ENCODE measurements at places on chromosomes 4 and X.

GRCh38 chr4:180650273-180650672 lies 1592.9 kb upstream of the TENM3 start:
- no peak for DNase-seq

DNA sequence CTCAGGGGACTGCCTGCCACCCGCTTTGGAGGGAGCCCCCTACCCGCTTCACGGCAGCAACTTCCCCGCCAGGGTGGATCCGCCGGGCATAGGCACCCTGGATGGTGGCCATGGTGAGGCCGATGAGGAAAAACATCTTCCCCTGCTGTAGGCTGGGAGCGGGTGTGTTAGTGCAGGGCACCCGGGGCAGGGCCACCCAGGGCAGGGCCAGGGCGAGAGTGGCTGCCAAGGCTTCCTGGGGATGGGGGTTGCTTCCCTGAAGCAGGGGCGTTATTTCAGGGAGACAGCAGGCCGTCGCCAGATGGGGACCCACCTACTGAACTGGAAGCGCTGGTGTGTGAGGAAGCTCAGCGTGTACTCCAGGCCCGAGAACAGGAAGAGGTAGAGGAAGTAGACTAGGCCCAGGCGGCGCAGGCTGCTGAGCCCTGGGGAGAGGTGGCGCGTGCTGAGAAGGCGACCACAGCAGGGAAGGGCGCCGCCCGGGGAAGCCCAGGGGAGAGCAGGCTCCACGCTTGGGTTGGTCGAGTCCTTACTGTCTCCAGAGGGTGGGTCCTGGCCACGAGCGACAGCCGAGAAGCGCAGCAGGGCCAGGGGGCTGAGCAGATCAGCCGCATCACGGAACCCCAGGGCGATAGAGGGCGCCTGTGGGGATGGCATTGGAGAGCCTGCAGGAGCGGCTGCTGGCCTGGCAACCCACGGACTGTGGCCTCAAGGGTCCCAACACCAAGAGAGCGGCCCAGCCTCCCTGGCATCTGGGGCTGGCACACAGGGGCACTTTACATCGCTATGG lies 31.5 kb downstream of the NOP14 start:
- peak; percentile 70 for DNase-seq

- DNase-seq: no peak
Measured at GRCh38 chrX:111375747-111376146, 36.2 kb downstream of the DCX start.

GRCh38 chr4:158769175-158769921 lies 522 bp downstream of the FNIP2 start:
- peak; percentile 55 for DNase-seq

GRCh38 chr4:145951931-145952330 lies 13.3 kb upstream of the ZNF827 start:
- DNase-seq: no peak

DNA sequence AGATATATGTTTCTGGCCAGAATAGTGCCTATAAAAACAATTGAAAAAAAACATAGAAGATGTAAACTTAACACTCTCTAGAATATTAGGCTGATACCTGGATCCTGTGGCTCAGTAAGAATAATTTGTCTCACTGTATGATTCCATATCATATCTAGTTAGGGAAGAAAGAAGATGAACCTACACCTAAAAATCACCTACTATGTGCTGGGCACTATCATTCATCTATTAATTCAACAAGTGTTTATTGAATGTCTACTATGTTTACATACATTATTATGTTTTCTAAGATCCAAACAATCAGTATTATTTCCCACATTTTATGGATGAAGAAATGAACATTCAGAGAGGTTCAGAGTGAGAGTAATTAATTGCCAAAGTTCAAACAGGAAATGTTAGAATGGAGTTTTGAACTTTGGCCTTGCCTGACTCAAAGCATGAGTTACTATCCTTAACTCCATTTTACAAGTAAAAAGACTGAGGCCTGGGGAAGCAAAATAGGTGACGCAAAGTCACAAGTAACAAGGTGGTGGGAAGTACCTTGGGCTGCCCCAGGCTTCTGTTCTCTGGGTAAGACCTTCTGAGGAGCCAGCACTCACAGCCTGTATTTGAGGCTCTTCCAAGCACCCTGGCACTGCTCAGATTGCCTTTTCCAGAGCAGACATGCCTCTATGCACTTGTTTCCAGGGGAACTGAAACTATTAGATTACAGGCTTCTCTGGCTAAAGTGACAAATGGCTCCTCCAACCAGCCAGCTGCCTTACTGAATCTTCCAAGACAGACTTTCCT lies 111.1 kb upstream of the ACSL4 start:
- DNase-seq: no peak

- DNase-seq: no peak
Measured at GRCh38 chr4:151702256-151702655, 58.6 kb downstream of the GATB start.

GRCh38 chrX:115449742-115450141 lies 111.2 kb upstream of the PLS3 start:
- no peak for DNase-seq

DNA sequence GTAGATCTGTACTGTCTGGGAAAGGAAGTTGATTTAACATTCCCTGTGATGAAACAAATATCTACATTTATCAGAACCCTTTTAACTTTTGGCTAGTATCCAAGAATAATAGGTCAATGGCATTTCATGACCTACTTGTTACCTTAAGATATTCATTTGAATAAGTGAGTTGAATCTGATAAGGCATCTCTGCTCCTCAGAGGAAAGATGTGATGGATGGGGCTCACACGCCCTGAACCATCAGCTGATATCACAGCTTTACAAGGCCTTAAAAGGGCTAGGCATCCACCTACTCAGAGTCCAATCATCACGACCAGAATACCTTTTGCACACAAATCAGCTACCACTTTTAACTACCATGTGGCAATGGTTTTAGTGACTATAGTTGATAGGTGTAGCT lies 90.2 kb upstream of the PDLIM3 start:
- no peak for DNase-seq

- DNase-seq: no peak
Measured at GRCh38 chrX:38881066-38881465, 79.8 kb downstream of the MID1IP1 start.

DNA sequence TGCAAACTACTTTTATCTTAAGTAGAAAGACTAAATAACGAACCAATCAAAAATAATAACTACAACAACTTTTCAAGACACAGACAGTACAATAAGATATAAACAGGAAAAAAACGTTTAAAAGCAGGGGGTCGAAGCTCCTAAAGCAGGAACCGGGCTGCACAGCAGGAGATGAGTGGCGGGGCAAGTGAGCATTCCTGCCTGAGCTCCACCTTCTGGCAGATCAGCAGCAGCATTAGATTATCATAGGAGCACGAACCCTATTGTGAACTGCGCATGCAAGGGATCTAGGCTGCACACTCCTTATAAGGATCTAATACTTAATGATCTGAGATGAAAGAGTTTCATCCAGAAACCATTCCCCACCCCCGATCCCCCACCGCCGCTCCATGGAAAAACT lies 146.2 kb downstream of the TEX11 start:
- DNase-seq: no peak

DNA sequence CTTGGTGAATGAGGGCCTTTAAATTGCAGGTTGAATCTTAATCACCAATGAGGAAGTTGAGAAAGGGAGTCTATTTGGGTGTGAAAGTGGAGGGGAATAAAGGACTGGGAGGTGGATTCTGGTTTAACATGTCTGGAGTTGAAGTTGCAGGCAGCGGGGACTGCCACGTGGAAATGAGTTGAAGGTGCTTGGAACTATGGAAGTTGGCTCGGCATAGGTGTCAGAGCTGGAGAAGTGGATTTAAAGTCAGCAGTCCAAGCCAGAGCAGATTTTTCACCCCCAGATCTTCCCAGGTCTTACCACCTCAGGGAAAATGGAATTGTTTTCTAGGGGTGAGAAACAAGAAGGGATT lies 44.9 kb downstream of the TIGD4 start:
- DNase-seq: no peak

DNA sequence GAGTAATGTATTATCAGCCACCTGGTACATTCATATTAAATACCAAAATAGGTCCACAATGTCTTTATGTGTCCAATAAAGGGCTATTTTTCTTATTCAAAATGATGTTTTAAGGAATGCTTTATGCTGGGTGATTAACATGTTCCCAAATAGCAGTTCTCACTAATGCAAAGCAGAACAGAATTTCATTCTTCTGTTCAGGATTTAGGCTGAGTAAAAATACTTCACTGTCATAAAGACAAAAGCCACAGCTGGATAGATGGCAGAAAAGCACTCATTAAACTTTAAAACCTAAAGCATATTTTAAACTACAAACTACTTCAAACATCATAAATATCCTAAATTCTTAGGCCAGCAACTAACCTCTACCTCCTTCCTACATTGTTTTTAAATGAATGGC lies 244.0 kb downstream of the TMA16 start:
- no peak for DNase-seq

DNA sequence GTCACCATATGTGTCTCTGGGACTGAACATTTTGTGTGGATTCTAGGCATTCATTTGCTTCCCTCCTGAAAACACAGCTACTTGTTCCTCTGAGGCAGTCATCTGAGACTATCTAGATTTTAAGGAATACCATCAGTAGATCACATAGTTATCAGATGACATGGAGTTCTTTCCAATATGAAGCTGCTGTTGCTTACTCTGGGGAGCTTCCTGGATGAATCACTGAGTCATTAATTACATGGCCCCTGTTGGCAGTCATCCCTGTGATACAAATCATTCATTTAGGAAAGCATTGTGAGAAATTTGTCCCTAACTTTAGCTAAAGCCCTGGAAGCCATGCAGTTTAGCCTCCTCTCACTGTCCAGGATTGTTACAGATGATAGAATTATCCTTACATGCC lies 98.2 kb upstream of the ARSJ start:
- DNase-seq: no peak

DNA sequence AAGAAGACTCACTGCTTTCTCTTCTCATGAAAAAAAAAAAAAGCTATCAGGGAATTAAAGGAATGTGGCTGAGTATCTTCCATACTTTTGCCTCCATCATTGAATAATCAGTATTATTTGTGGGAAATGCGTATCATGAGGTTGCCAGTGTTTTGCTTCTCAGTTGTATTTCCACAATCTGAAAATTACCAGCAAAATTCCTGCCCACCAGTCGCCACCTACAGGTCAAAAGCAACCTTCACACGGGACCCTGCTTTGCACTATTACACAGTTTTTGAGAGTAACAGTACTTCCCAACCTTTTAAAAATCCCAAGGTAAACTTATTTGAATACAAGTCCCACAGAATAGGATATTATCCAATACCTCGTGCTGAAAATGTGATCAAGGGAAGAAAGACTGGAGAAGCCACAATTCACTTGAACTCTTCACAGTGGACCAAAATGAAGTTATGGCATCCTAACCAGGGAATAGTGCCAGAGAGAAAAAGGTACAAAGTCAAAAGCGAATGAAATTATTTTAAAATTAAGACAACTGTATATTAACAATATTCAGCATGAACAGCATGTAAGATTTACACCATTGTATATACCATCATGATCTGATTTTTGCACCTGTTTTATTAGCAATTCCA lies 30.4 kb downstream of the PGRMC1 start:
- DNase-seq: peak; percentile 37

DNA sequence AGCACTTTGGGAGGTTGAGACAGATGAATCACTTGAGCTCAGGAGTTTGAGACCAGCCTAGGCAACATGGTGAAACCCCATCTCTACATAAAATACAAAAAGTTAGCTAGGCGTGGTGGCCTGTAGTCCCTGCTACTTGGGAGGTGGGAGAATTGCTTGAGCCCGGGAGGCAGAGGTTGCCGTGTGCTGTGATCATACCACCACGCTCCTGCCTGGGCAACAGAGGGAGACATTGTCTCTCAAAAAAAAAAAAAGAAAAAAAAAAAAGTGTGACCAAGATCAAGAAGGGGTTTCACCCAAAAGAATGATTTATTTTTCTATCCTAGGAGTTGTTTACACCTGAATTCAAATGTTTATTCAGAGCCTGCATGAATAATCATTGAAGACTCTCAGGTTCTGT lies 572.4 kb upstream of the GALNT7 start:
- no peak for DNase-seq

DNA sequence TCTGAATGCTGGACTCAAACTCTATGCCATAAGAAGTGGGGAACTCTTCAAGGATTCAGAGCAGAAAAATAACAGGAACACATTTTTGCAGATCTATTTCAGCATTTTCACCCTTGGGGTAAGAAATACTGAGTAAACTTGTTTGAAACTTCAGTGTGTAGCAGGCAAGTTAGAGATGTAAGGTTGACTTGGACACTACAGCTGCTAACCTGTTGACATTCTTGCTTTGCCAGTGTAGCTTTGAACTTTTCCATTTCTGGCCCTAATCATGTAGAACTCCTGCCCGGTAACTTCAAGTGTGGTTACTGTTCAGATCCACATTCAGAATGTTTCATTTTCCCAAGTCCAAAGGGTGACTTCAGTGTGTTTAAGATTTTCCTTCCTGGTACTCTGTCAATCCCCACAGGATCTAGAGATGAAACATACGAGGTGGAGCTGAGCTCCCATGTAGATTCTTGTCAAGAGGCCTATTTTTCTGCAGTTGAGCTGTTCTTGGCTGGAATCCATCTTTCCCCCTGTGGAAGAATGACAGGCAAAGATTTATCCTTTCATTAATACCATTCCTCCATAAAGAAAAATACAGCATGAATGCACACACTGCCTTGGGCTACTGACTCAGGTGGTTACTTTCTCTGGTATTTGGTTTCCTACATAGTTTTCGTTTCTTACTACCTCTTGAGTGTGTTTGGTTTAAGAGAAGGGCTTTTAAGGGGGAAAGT lies 34.1 kb downstream of the FHDC1 start:
- DNase-seq: no peak

- DNase-seq: no peak
Measured at GRCh38 chr4:24180586-24180985, 290.7 kb upstream of the PPARGC1A start.
